ENCODE measurements at places on chromosomes 3 and 15.

- no peak for DNase-seq
Measured at GRCh38 chr3:103818800-103819199, 1384.0 kb downstream of the ZPLD1 start.

- DNase-seq: no peak
Measured at GRCh38 chr15:90697175-90697574, 20.0 kb upstream of the BLM start.

- no peak for DNase-seq
Measured at GRCh38 chr3:140396110-140396509, 281.8 kb upstream of the TRIM42 start.

DNA sequence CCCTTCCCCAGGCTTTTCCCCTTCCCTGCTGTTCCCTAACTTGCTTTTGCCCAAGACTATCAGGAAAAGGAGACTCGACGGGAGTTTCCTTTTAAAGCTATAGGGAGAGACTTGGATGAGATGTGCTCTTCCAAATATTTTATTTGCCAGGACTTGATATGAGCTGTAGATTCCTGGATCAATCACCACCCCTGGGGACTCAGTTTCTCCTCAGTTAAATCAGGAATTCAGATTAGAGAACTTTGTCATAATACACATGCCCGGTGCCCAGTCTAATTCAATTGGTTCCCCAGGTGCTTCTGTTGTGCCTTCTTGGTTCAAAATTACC, 46.6 kb downstream of the SMAD6 start:
- DNase-seq: no peak

GRCh38 chr3:112416391-112417212, 82.7 kb downstream of the BTLA start:
- DNase-seq: no peak

DNA sequence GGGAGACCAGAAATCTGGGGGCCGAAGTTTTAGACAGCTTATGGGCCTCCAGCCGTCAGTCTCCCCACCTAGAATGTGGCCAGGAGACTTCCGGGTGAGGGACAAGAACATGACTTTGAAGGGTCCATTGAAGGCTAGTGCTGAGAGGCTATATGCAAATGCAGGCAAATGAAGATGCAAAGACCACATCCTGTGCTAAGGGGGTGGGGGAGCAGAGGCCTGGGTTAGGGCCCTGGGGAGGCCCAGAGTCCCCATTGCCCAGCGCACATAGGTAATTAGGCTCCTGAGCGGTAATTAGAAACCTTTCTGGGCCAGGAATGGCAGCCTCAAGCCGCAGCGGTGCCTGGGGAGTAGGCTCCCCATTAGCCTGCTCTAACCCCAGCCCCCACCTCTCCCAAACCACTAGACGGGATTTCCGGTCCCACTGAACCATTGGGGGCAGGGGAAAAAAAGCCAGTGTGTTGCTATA, 6.8 kb downstream of the CSK start:
- no peak for DNase-seq

- DNase-seq: no peak
Measured at GRCh38 chr3:112505907-112506306, 6.6 kb upstream of the BTLA start.

GRCh38 chr3:23461069-23461468, 257.9 kb downstream of the UBE2E2 start:
- DNase-seq: no peak

DNA sequence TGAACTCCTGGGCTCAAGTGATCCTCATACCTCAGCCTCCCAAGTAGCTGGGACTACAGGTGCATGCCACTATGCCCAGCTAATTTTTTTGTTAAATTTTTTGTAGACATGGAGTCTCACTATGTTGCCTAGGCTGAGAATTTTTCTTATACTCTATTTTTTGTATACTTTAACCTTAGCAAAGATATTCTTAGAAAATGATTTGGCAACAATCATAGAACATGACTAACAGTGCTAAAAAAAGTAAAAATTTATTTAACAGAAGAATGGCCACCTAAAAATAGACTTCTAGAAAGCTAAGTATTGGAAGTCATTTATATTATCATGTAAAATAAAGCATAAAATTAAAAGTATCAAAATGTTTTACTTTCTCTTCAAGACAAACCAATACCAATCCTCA, 322.3 kb downstream of the PLCL2 start:
- DNase-seq: no peak

- no peak for DNase-seq
Measured at GRCh38 chr3:158347966-158348365, 223.0 kb upstream of the MLF1 start.

- DNase-seq: no peak
Measured at GRCh38 chr15:66564136-66565041, 1.4 kb downstream of the LCTL start.

GRCh38 chr3:40456279-40456939, 730 bp upstream of the RPL14 start:
- no peak for DNase-seq

Data from left renal pelvis (tissue), 4 donors.